ENCODE measurements at places on chromosomes 3 and 15.

GRCh38 chr3:188905547-188905946, 266.2 kb upstream of the TPRG1 start:
- no peak for DNase-seq

- DNase-seq: no peak
Measured at GRCh38 chr3:173893835-173894234, 496.3 kb downstream of the NLGN1 start.

DNA sequence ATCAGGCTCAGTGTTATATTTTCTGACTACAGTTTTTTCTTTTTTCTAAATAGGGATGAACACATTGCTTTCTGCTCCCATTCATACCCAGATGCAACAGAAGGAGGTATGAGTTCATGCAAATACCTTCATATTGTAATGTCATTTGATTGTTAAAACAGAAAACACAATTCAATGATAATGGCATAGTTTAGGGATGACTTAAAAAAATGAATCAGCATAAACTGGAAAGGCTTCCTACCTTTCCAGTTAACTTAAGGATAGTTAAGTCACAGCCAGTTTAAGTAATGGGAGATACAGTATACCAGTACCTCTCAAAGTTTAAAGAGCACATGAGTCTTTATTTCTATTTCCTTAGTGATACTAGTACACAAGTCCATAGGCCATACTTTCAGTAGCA, 24.9 kb downstream of the KNL1 start:
- DNase-seq: no peak

GRCh38 chr15:74182131-74182530, 8.6 kb downstream of the ISLR start:
- DNase-seq: no peak

DNA sequence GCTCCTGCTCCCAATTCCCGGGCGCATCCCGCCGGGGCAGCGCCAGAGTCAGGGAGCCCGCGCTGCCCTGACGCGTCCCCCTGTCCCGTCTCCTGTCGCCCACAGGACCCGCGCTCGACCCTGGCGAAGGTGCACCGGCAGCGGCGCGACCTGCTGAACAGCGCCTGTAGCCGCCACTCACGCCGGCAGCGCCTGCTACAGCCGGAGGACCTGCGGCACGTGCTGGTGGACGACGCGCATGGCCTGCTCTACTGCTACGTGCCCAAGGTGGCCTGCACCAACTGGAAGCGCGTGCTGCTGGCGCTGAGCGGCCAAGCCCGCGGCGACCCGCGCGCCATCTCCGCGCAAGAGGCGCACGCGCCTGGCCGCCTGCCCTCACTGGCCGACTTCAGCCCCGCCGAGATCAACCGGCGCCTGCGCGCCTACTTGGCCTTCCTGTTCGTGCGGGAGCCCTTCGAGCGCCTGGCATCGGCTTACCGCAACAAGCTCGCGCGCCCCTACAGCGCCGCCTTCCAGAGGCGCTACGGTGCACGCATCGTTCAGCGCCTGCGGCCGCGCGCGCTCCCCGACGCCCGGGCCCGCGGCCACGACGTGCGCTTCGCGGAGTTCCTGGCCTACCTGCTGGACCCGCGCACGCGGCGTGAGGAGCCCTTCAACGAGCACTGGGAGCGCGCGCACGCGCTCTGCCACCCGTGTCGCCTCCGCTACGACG, 16.9 kb downstream of the C3orf22 start:
- DNase-seq: no peak

DNA sequence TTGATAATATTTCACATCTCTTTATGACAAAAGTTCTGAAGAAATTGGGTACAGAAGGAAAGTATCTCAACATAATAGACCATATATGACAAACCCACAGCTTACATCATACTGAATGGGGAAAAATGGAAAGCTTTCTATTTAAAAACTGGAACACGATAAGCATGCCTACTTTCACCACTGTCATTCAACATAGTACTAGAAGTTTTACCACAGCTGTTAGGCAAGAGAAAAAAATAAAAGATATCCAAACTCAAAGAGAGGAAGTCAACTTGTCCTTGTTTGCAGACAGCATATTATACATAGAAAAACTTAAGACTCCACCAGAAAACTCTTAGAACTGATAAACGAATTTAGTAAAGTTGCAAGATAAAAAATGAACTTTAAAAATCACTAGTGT, 40.3 kb downstream of the COPS2 start:
- DNase-seq: no peak

- DNase-seq: no peak
Measured at GRCh38 chr3:118269537-118270125, 765.0 kb downstream of the IGSF11 start.

DNA sequence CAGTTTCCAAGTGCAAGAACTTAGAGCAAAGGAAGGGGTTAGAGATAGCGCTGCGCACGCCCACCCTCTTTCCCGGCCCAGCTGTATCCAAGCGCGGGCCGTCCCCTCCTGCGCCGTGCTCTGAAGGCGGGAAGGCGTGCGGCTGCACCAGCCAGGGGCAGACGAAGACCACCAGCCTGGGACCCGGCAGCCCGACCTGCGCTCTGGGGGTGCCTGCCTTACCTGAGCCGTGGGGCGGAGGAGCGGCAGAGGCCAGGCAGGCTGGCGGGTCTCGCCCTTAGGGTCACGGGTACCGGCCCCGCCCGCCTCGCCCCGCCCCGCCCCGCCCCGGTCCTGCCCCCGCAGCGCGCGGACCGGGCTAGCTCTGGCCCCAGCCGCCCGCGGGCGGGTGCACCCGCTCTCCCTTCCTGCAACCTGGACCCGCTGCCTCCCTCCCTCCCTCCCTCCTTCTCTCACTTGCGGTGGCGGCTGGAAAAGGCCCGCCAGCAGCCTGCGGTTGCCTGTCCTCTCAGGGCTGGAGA, at the start of gene WDR72:
Gene WDR72, minus strand, starts transcription at position 253 of the 521 bp plus-strand sequence. CDS start 26,514 bp downstream, outside the sequence.
- no peak for DNase-seq

DNA sequence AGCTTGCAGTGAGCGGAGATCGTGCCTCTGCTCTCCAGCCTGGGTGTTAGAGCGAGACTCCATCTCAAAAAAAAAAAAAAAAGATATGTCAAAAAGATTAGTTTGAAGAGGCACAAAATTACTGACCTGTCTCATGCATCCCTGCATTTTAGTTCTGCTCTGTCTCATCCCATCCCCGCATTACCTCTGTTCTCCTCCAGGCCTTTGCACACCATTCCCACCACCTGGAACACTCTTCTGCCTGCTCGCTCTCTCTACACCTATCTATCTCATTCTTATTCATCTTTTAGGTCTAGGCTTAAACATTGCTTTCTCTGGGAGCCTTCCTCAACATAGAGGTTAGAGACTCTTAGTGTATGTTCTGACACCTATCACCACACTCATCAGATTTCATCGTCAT, 32.9 kb upstream of the ZNF770 start:
- DNase-seq: no peak

DNA sequence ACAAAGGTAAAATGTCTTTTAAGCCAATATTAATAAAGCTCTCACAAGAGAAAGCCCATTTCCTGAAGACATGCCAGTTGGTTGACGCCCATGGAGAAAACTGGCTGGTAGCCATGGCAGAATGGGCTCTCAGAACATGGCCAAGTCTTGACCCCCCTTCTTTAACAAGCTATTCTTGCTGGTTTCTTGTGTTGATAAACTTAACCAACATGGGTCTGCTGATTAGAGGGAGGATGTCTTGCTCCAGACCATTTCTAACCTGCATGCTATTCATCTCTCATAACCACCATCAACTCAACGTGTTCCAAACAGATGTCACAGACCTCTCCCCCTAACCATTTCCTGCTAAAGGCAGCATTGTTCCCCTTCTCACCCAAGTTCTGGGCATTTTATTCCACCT, 25.7 kb downstream of the NTRK3 start:
- no peak for DNase-seq

DNA sequence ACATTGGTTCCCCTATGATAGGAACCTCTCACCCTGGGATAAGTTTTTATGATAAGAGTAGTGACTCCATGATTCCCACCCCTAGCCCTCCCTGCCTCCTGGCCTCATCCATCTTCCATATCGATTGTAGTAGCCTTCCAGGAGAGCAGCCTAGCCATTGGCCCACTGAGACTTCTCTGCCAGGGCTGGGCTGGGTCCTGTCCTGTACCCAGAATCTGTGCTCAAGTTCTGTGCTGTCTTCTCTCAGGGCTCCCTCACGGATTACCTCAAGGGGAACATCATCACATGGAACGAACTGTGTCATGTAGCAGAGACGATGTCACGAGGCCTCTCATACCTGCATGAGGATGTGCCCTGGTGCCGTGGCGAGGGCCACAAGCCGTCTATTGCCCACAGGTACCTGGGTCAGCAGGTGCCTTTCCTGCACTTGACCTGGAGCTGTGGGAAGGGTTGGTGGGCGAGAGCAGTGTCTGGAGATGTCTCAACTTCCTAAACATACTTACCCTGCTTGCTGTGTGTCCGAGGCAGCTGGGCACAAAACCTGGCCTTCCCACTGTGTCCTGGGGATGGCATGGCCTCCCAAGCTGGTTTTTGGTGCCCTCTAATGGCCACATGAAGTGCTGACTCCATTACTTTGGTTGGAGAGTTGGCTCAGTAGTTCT, 16.6 kb upstream of the EXOG start:
- peak; percentile 45 for DNase-seq

- DNase-seq: no peak
Measured at GRCh38 chr3:73674280-73674679, 49.5 kb upstream of the PDZRN3 start.

- no peak for DNase-seq
Measured at GRCh38 chr3:42205800-42206514, 60.0 kb downstream of the CCK start.

GRCh38 chr3:13852638-13853009, 27.2 kb downstream of the WNT7A start:
- DNase-seq: no peak

DNA sequence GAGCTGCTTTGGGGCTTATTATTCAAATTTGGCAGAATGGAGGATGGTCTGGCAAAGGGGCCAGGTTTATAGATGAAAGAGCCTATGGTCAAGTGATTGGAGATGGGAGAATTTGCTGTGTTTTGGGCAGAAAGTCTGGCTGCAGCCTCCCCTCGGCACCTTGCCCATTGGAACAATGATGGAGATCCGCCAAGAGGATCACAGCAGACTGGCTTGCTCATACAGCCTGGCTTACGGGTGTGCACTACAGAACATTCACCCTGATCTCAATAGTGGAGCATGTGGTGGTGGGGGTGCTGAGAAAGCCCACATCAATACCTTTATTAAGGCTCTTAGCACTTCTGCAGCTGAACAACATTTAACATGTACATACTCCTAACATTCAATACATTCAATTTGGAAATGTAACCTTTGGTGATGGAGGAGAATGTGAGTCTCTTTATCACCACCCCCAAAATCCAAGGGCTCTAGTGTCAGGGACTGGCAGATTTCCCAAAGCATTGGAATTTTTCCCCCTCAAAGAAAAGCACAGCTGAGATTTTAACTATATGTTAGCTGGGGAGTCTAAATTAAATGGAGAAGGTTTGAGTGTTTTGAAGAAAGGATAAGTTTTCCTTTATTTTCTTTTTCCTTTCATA, 118.4 kb upstream of the TMC3 start:
- DNase-seq: no peak

DNA sequence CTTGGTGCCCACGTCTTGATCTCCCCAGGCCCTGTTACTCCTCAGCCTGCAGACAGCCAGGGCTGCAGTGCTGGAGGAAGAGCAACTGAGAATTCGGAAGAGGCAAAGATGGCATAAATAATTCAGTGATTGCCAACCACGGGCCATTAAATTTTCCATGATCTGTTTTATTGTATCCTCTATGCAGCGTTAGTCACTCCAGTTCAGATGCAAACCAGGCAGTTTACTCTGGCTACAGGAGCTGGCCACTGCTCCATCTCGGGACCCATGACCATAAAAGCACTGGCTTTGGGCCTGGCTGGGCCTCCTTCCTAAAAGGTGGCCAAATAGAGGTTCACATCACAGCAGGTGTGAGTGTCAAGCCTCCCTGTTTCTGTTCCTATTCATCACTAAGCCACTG, 137.6 kb upstream of the TLE3 start:
- DNase-seq: no peak

- DNase-seq: no peak
Measured at GRCh38 chr3:32045091-32045915, 61.1 kb upstream of the GPD1L start.

DNA sequence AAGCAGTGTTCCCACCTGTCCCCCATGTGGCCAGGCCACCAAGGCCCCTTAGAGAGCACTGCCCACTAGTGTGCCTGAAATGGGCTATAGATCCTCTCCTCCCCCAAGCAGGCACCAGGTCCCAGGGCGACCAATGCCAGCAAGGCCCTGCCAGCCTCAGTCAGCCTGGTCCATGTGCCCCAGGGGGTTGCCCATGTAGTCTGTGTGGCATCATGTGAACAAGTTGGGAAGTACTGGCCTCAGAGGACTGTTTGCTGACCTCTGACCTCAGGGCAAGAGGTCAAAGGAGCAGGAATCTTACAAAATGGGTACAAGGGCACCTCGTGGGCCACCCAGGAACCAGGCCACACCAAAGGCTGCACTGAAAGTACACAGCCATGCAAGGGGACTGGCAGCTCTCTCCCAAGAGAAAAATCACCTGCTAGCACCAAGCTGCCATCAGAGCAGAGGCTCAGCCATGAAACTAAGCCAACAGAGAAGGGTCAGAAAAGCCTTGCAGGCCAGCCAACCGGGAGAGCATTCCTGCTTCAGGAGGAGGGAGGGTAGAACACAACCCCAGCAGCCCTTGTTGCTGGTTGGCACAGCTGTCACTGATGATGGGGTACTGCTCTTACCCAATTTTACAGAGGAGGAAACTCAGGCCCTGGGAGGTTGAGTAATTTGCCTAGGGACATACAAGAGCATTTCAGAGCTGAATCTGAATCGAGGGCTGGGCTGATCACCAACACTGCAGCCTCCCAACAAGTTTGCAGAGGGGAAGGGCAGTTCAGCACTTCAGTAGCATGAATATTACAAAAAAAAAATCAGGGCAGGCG, 5.2 kb upstream of the FURIN start:
- no peak for DNase-seq

DNA sequence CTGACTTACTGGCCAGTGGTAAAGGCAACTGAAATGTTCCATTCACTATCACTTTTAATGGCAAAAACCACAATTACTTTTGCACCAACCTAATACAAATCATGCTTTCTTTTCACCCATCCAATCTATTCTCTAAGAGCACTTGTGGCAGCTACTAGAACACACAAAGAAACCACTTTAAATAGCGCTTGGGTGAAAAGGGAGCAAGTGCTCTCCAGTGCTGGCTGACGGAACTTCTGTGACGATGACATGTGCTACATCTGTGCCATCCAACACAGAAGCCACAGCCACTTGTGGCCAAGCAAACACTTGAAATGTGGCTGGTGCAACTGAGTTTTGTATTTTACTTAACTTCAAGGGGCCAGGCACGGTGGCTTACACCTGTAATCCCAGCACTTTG, 18.9 kb downstream of the SH3BP5 start:
- peak; percentile 24 for DNase-seq

DNA sequence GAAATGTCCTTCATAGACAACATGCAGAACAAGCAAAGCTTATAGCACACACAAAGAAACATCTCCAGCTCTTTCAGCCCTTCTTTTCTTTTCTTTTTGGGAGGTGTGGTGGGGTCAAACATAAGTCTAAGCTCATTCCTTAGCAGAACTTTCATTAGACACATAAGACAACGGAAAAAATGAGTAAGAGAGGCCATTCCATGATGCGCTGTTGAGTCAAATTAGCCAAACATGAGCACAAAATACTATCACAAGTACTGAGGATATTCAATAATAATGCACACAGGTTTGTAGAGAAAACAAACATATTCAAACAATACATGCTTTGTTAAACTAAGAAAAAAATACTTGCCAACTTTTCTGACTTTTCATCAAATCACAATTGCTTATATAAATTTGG, 83.0 kb downstream of the PLOD2 start:
- DNase-seq: no peak

- DNase-seq: no peak
Measured at GRCh38 chr3:36678216-36679013, 85.9 kb downstream of the DCLK3 start.

- DNase-seq: no peak
Measured at GRCh38 chr15:46232471-46232870, 597.6 kb downstream of the SQOR start.
